ENCODE measurements at places on chromosomes 3 and 15. TPM values are rescaled to one million over a fixed set of nuclear protein-coding genes. Genes with fewer than 3 reads are reported as not detected.
A peak's percentile ranks its signal among the peaks of the same experiment; 100 is the strongest.

DNA sequence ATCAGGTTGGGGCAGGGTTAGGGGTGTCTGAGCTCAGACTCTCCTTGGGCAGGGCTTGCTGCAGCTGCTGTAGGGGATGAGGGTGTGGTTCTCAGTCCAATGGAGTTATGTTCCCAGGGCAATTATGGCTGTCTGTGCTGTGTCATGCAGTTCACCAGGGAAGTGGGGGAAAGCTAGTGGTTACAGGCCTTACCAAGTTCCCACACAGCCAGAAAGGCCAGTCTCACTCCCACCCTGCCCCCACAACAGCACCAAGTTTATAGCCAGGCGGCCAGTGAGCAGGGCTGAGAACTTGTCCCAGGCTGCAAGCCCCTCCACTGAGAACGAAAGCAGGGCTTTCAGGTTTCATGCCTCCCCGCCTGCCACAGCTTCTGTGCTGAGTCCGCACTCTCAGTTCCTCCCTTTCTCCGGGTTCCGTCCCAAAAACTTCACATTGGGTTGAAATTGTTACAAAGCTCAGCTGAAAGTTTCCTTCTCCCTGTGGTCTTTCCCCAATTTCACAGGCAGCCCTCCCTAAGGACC lies 19.6 kb upstream of the CPOX start:
- DNase-seq: peak; percentile 12

DNA sequence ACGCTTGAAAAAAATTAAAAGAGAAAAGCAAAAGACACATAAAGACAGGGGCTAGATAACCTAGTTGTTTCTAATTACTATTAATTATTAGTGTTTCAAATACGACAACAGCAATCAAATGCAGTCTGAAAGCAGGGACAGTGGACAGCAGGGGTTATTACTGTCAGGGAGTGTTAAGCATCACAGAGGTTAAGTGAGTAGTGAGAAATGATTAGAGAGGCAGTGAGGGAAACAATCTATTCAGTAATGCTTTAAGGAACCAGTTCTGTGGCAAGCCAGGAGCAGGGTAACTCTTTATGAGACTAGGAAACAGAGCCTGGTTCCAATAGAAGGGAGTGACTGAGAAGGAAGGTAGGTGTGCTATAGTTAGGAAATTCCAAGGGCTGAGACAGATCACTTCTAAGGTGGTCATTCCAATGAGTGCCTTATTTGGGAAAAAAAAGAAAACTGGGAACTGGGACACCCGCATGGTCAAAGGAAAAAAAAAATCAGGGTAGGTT lies 15.0 kb downstream of the RYK start:
- no peak for DNase-seq

DNA sequence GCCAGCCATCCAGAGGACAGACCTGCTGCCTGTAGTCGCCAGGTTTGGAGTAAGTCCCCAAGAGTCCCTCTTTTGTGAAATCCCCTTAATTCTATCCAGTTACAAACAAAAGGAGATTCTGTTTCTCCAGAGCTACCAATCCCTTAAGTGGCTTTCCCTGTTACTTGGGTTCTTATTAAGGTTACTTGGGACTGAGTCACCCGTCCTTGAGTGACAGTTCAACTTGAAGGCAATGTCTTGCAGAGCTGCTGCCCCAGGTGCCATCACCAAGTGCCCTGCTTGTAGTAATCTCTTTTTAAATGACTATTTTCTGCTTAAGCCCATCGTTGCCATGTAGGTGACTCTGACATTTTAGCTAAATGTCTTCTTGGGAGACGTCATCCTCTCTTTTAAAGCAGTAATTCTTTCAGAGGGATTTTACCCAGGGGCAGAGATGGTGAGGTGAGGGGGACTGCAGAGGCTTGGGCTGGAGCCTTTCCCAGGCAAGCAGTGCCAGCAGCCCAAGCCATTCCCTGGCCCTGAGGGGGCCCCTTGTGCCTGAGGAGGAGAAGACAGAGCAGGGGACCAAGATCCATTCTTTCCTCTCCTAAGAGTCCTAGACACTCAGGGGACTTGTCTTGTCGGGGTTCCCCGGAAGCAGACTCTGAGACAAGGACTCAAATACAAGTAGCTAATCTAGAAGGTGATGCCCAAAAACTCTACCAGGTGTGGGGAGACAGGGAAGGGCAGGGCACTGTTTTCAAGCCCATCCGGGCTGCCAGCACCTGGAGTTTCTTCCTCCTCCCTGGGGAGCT lies 253.7 kb downstream of the PLCL2 start:
- no peak for DNase-seq

DNA sequence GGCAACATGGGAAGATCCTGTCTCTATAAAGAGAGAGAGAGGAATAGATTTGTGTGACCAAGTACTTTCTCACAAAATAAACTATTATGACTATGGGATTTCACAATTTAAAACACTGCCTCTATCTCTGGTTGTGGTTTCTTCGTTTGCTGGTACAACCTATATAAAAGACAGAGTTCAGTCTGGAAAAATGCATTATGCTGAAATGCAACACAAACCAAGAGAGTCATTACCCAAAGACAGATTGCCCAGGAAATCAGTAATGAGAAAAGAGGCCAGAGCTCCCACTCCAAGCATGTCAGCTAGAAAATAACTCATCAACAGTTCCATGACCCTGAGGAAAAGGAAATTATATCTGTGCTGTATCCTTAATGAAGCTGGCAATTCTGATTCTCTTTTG lies 23.2 kb downstream of the GPR176 start:
- DNase-seq: no peak

- DNase-seq: no peak
These were observed 6.8 kb downstream of the UBL7 start for GRCh38 chr15:74453925-74454763.

GRCh38 chr3:197298945-197299854 lies 788 bp upstream of the DLG1 start:
- peak; percentile 31 for DNase-seq

DNA sequence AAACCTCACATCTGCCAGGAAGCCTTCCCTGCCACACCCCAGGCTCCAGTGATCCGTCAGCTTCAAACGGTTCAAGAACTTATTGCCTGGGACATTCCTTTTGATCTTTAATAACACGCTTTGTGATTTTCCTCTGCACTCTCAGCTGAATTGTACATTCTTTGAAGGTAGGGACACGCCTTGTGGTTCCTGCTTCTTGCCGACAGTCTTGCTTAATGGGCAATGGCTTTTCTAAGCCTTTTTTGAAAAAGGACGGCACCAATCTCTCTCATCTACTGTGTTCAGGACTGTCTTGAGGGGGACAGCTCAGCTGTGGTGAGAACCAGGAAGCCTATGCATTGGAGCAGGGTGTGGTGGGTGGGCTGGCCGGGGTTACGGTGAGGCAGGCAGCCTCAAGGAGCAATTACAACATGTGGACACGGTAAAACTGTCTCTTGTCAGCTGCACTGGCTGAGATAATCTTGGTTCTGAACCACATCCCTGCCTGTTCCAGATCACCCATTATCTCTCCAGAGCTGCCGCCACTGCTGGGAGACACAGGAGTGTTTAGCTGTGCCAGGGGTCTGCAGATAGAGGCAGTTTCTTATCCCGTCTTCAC lies 46.0 kb upstream of the GLCE start:
- DNase-seq: no peak

DNA sequence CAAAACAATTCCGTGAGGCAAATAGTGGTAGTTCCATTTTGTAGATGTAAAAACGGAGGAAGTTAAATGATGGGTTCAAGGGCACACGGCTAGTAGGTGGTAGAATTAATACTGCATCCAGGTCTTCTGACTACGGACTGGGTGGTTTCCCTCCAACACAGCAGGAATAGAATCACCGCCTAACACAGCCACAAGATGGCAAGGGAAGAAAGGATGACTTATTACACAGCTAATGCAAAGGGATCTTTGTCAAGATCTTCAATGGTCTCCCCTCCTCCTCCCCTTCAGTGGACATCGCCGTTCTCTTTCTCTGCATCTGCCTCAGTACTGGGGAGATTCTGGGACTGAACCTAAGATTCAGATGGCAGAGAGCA lies 524 bp upstream of the TOPBP1 start:
- DNase-seq: peak; percentile 56

DNA sequence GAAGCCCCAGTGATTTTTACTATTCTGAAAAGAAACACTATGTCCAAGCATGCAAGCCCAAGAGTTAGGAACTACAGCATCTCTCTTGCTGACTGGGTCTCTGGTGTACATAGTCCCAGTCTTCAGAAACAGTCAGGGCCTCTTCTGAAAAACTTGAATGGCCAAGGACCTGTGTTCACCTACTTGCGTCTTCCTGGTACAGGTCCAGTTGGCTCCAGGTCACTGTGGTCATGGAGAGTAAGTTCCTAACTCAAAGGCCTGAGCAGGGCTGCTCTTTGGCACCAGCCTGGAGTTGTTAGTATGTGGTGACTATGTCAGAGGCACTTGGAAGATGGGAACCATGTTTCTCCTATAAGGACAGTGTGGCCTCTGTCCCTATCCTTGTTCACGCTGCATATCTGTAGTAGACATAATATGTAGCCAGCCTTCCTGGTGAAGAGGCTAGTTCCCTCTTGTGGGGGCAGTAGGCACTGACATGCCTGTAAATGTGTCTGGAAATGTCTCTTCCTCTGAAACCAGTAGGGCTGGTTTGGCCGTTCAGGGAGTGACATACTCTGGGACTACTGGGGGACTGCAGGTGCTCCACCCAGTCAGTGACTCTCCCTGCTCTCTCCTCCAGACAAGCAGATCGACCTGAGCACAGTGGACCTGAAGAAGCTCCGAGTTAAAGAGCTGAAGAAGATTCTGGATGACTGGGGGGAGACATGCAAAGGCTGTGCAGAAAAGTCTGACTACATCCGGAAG lies 2.6 kb upstream of the RBM15B start:
- DNase-seq: peak; percentile 21

GRCh38 chr3:125644036-125645005 lies 49.0 kb upstream of the OSBPL11 start:
- DNase-seq: no peak

DNA sequence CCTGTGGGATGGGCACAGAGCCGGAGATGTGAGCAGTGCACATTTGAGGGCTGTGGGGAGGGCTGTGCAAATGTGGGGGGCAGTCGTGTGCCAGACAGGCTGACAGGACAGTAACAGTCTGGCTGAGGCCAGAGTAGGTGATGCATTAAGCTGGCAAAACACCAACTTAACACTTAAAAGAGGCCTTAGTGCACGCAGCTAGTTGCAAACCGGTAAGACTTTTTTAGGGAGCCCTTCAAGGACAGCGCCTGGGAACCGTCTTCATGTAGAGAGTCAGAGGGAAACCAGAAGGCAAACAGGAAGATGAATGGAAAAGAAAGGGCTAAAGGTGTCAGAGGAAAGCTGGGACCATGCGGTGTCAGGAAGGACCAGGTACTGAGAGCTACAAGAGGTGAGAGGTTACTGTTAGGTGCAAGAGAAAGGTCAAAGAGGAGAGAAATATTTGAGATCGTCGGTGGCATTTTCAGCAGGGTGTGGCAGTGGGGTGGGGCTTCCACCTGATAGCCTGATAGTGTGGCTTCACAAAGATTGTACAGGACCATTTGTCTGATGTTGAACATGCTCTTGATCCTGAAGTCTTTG lies 30.0 kb upstream of the CHD2 start:
- peak; percentile 53 for DNase-seq

- no peak for DNase-seq
These were observed 1.3 kb downstream of the SLC27A2 start for GRCh38 chr15:50183112-50183794.

DNA sequence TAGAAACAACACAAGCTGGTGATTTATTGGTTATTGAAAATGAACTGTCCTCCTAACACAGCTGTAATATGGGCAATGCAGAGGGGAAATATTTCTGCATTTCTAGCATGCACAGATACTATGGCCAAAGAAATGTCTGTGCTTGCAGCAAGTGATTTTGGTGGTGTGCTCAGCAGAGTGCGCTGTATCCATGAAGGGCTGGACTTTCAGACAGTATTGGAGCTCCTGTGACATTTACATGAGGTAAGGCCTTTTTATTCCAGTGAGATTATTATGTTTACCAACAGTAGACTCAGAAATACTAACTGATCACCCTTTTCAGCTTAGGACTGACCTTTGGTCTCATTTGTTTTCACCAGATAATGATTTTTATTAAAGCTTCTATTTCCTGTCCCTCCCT lies 1302.6 kb upstream of the EPHA6 start:
- DNase-seq: no peak

GRCh38 chr15:73763931-73764330 lies 10.8 kb upstream of the INSYN1 start:
- no peak for DNase-seq

- no peak for DNase-seq
These were observed 58.5 kb downstream of the ADAMTS7 start for GRCh38 chr15:78752492-78753358.

DNA sequence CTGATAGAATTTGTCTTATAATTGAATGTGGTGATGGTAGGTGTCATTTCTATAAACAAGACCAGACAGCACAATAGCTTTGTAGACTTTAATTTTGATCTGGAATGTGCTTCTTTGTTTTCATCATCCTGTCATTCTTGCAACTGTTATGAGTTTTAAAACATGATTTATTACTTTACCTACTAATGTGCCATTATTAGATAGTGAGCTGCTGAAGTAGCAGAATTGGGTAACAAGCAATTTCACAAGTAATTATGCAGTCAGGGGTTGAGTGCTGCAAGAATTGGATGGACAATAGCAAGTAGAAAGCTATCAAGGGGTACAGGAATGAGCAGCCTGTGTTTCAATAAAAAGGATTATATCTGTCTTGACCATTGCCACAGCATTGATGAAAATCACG lies 975.6 kb downstream of the ROBO1 start:
- DNase-seq: no peak

- no peak for DNase-seq
These were observed 582 bp downstream of the CGNL1 start for GRCh38 chr15:57376696-57377477.

GRCh38 chr15:45572617-45573016 lies 14.6 kb upstream of the BLOC1S6 start:
- no peak for DNase-seq

Gene CCR1
- total RNA-seq: 0.59 TPM

Gene CCNDBP1
- 90.1 TPM for total RNA-seq

Gene CPNE9
- total RNA-seq: not detected

Gene ADAMTS17
- 1.6 TPM for total RNA-seq

Gene GABRB3
- not detected for total RNA-seq

Gene ARGFX
- not detected for total RNA-seq

Gene CCDC54
- total RNA-seq: not detected

Gene ZDHHC23
- total RNA-seq: 1.3 TPM

Gene C2CD4A
- not detected for total RNA-seq

Gene RHCG
- not detected for total RNA-seq

Gene GP9
- total RNA-seq: not detected

Gene LSAMP
- 0.59 TPM for total RNA-seq

Gene GOLGA6L1
- not detected for total RNA-seq

Gene ATP8B4
- total RNA-seq: 0.36 TPM

Gene B3GNT5
- 4.8 TPM for total RNA-seq

Gene LYZL4
- 1.5 TPM for total RNA-seq

Gene IL16
- total RNA-seq: 0.96 TPM

Gene CIB2
- 6.2 TPM for total RNA-seq

Gene SAMMSON
- 0.48 TPM for total RNA-seq

Gene COL8A1
- total RNA-seq: 25.1 TPM

Gene SLC28A2
- not detected for total RNA-seq

Gene APOD
- total RNA-seq: 1.6 TPM

Gene SNRPN
- 81.6 TPM for total RNA-seq

Gene GJD2
- not detected for total RNA-seq

Gene FANCD2OS
- total RNA-seq: not detected

Measured in RPMI7951 (cell line).